ENCODE measurements at places on chromosomes 3 and 15.
A peak's percentile ranks its signal among the peaks of the same experiment; 100 is the strongest.

DNA sequence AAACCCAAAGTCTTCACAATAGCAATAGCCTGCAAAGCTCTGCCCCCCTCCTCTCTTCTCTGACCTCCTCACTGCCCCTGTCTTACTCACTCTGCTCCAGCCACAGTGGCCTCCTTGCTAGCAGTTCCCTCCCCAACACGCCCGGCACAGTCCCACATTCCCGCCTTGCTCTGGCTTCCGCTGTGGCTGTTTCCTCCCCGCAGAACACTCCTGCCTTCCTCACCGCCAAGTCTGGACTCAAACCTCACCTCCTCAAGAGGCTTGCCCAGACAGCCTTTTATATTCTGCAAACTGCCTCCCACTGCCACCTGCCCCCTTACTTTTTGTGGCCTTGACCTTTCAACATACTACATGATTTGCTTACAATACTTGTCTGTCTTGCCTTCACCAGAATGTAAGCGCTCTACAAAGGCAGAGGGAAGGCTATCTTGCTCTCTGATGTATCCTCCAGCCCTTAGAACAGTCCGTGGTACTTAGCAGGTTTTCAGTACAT, 406 bp upstream of the MPI start:
- DNase-seq, result peak; percentile 29

GRCh38 chr15:93111451-93111850, 22.4 kb upstream of the RGMA start:
- no peak for DNase-seq

DNA sequence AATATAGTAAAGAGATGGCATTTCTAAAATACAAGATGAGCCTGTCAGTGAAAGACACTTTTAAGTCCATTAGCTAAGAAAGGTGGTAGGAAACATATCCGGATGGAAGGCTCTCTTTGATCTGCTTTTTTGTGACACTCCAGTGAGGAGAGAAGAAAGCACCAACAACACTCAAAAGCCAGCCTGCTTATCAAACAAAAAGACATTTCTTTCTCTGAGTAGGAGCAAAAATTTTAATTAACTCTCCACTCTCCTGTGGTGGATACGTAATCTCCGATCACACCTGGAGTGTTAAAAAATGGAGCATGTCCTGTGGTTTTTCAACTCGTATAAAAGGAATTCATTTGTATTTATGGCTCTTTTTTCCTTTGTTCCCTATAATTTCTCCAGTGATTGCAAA, 65.3 kb downstream of the OXNAD1 start:
- no peak for DNase-seq

DNA sequence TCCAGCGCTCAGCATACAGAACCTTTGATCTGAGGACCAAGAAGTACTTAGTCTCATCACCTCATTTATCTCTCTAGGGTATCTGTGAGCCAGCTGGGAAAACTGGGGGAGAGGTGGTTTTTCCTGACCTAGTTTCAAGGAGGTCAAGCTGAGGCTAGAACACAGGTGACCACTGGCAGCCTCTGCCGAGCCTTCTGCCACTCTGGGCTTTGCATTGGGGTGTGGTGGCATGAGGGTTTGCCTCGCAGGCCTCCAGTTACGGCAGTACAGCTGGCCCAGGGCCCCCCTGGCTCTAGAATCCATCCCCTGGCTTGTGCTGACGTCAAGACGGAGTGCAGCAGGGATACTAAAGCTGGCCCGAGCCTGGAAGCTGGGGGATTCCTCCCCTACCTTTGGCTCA, 34.7 kb upstream of the CDCP1 start:
- DNase-seq, result no peak

- no peak for DNase-seq
Measured at GRCh38 chr3:4582624-4583023, 89.5 kb downstream of the ITPR1 start.

DNA sequence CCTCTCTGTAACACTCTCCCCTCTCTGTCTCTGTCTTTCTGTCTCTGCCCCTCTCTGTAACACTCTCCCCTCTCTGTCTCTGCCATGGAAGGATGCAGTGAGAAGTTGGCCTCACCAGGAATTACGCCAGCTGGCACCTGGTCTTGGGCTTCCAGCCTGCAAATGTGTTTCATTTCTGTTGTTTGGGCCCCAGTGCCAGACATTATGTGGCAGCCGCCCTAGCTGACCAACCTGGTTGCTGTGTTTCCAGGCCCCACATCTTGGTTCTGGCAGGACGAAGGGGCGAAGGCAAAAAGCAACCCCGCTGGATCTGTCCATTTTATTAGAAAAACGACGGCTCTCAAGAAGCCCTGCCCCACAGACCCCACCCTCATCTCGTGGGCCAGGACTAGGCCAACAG, 5.2 kb upstream of the ZXDC start:
- no peak for DNase-seq

GRCh38 chr3:153060346-153060745, 101.7 kb upstream of the RAP2B start:
- DNase-seq, result no peak

DNA sequence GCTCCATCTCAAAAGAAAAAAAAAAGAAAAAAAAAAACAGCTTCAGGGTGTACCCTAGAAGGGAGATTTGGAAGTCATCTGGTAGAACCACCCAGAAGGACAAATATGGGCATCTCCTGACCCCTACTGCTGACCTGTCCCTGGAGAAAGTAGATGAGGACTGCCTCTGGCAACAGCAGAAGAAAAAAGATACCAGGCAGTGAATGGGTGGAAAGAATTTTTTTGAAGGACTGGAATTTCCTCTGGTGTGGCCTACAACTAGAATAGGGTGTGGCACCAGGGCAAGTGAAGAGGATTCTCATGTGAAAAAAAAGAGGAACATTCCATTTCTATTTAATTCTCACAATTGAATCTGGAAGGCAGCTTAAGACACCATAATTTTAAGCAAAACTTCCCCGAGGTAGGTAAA, 3.1 kb downstream of the ANXA2 start:
- no peak for DNase-seq

- no peak for DNase-seq
Measured at GRCh38 chr3:194556086-194557056, 69.6 kb upstream of the ATP13A3 start.

- DNase-seq, result no peak
Measured at GRCh38 chr15:69520067-69520466, 67.4 kb downstream of the RPLP1 start.

Data from neural crest cell (in vitro differentiated cells).